NCI-H526 treated with DMSO at 0.1 percent for 48 hours (cell line): ENCODE measurements at places on chromosomes 16 and 17.

DNA sequence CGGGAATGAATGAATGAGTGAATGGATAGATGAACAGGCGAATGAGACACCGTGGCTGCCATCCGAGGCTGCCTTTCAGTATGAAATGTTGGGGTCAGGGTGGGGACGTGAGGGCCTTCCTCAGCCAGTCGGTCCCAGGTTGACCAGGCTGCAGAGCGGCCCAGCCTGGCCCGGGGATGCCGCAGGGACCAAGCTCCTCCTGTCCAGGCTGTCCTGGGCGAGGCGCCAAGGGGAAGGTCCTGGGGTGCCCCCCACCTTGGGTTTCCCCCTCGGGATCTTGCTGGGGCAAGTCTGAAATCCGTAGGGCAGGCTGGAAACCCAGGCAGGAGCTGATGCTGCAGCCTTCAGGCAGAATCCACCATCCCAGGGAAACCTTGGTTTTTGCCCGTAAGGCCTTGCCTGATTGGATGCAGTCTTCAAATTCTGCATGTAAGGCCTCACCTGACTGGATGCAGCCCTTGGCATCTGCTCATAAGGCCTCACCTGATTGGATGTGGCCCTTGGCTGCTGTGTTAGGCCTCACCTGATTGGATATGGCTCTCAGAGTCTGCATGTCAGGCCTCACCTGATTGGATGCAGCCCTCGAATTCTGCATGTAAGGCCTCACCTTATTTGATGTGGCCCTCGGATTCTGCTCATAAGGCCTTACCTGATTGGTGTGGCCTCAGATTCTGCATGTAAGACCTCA, 61.7 kb upstream of the ZNF469 start:
- no peak for DNase-seq

- no peak for DNase-seq
Observed at GRCh38 chr16:74657870-74658642, 8.6 kb downstream of the RFWD3 start.

DNA sequence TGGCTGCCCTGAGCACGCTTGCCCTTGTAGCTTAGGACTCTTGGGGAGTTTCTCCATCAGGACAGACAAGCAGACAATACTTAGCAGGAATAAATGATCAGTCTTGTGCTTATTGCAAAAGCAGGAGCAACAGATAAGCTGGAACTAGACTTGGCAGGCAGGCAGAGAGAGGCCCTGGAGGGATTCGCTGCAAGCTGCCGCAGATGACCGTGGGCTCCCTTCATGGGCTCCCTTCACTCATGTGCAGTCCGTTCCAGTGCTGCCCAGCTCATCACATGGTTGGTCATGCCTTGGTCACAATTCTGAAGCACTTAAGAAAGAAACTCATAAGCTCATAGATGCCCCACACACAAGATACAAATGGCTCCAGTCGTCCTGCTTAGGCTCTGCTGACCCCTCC, 2.4 kb upstream of the SLC5A10 start:
- DNase-seq, result no peak

GRCh38 chr16:62954144-62955032, 918.1 kb upstream of the CDH8 start:
- no peak for DNase-seq

- no peak for DNase-seq
Observed at GRCh38 chr17:10171122-10171571, 27.3 kb downstream of the GAS7 start.

DNA sequence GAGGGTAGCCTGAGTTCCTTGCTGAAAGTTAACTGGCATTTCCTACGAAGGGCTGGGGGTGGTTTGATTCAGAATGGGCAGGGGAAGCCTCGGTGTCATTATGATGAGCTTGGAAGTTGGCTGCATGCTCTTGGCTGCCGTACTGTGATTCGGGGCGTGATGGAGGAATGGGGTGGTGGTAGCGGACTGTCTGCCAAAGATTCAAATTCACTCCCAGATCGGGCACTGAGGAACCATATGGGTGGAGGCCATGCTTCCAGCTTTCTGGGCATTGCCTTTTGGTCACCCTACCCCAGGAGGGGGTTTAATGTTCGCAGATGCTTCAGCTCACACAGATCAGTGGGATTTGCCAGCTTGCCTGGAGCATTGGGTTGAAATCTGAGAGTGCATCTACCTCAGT, 492.8 kb upstream of the EEF2KMT start:
- no peak for DNase-seq

DNA sequence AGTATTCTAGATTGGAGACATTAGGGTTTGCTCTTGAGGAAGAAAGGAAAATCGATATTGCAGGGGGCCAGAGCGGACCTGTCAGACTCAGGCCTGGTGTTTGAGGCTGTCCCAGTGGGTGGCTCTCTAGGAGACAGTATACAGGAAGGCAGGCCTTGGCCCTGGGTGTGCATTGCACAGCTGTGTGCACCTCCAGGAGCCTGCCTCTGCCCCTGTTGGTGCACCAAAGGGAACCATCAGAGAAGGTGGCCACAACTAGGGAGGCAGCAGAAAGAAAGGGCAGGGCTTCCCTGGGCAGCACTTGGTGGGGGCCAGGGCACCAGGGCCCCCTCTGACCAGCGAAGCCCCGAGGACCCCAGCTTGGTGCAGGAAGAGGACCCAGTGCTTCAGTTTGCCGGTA, 188.0 kb downstream of the NTN1 start:
- no peak for DNase-seq

DNA sequence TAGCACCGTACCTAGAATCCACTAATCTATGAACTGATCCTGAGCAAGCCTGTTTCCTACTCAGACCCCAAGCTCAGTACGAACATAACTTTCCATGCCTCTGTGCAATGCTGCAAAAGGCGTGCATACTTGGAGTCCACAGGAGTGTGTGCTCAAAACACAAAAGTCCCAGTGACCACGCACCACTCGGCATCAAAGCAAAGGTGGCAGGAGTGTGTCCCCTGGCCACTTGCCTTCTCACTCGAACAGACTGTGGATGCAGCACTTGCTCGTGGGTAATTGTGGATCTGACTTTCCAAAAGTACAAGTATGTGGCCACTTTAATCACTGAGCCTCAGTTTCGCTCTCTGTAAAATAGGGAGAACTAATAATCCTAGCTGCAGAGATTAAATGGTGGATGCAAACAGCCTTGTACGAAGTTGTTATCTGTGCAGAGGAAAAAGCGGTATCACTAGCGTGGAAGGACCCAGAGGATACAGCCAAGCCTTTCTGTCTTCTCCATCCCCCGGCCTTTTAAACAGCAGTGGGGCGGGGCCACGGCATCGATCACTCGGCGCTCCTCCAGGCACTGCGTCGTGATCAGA, 311 bp upstream of the KDM8 start:
- DNase-seq, result peak; percentile 92

DNA sequence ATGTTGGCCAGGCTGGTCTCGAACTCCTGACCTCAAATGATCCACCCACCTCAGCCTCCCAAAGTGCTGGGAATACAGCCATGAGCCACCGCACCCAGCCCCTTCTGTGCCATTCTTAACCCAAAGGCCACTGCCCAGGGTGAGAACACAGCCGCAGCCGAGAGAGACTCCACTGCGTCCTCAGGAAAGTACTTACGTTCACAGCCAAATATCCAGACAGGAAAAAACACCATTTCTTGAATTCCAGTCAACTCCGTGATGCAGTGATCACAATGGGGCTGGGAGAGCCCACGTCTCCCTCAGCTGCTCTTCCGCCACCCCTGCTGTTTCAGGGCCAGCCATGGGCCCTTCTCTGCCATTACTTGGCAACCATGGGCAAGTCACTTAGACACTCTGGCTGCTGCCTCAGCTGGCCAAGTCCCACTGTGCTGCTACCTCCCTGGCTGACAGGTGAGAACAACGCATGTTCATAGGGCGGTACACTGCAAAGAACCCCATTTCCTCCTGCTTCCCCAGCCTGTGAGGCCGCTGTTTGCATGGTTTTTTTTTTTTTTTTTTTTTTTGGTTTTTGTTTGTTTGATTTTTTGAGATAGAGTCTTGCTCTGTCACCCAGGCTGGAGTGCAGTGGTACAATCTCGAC, 4.3 kb downstream of the CDIP1 start:
- no peak for DNase-seq

- DNase-seq, result no peak
Observed at GRCh38 chr17:68152161-68152571, 95.7 kb upstream of the AMZ2 start.

GRCh38 chr17:81978524-81979298, 1.3 kb downstream of the ASPSCR1 start:
- DNase-seq, result no peak

GRCh38 chr17:17750881-17751280, 69.6 kb downstream of the RAI1 start:
- no peak for DNase-seq

- DNase-seq, result no peak
Observed at GRCh38 chr17:44045486-44045885, 21.0 kb downstream of the LSM12 start.

DNA sequence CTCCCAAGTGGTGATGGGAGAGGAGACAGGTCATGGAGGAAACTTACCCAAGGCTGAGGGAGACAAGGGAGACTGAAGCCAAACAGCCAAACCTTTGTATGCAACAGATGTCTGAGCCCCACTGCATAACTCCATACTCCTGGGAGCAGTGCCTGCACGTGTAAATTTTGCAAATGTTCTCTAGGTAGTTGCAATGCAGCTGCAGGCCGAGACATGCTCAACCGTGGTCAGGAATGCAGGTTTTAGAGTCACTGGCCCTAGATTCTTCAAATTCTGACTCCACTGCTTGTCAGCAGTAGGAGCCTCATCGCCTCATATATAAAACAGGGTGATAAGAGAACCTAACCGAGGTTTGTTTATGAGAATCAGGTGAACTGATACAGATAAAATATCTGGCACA, 11.5 kb downstream of the DYNLRB2 start:
- DNase-seq, result no peak

DNA sequence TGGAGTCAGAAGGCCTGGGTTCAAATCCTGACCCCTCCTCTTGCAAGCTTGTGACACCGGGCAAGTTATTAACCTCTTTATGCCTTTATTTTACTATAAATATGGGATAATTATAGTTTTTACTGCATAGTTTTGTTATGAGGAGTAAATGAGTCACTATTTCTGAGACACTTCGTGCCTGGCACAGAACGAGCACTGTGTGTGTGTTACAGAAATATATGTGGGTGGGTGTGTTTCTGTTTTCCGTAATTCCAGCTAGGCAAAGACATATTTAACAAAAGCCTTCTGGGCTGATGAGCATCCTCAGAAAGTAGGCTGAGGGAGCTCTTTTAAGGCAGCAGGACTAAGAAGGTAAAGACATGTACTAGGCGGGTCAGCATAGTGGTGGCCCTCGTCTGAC, 417.9 kb downstream of the MAF start:
- DNase-seq, result no peak

DNA sequence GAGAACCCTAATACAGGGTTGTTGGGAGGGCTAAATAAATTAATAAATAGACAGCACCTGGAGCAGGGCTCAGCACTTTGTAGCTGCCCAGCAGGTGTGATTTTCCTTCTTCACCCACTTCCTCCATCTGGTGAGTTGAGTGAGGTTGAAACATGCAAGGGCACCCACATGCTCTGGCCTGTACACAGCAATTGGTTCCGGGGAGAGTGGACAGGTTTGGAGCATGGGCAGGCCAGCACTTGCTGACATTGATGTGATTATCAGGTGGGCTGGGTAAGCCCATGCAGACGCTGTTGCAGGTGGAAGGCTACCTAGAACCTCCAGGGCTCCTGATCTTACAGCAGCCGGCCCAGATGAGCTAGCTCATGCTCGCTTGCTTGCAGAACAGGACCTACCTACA, 1.3 kb upstream of the MRTFB start:
- DNase-seq, result no peak

GRCh38 chr17:32586666-32587065, 99.9 kb downstream of the CDK5R1 start:
- DNase-seq, result no peak

GRCh38 chr17:40664582-40665333, at the start of gene KRT222:
Gene KRT222 (minus strand): TSS chr17:40665177. CDS start chr17:40665099, 78 bp downstream.
- no peak for DNase-seq

- no peak for DNase-seq
Observed at GRCh38 chr17:61398721-61399130, 917 bp upstream of the TBX2 start.

DNA sequence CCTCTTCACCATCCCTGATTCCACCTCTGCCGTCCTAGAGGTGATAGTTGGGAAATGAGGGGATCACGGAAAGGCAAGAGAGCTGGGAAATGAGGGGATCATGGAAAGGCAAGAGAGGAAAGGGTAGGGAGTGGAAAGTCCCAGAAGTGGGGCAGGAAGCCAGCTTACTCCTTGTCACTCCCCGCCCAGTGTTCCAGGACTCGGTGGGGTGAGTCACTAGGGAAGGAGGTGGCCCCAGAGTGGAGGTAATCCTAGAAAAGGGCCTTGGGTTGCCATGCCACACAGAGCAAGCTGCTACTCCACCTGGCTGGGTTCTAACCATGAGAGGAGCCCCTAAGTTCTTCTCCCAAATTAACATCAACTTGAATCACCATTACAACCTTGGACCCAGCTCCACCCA, 14.8 kb downstream of the ALOXE3 start:
- no peak for DNase-seq

DNA sequence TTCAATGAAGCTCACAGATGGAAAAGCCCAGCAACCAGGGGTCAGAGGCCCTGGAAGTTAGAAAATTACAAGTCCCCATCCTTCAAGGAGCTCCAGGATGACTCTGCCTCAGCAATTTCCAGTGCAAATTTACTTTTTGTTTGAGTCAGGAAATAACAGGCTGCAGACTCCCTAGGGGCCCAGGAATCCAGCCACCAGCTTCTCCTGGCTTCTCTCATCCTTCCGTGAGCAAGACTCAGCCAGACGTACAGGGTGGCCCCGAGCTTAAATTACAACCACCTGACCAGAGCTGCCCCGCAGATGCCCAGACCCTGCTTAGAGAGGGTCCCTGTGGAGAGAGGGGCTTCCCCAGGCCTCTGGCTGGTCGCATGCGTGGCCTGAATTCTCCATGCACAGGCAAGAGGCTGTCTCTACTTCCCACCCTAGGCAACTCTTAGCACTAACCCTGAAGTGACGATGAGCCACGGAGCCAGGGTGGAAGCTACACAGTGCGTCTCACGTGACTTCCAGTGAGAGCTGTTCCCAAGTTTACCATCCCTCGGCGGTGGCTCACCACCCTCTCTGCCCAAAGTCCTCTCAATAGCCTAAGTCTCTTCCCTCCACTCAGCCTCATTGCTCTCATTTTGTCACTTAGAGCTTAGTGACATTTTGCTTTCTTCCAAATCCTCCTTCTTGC, 27.1 kb downstream of the GPR142 start:
- no peak for DNase-seq
